ENCODE measurements at places on chromosomes 3 and 15. TPM values are rescaled to one million over a fixed set of nuclear protein-coding genes. Genes with fewer than 3 reads are reported as not detected.

- DNase-seq: no peak
Measured at GRCh38 chr3:46012246-46012645, 15.0 kb downstream of the XCR1 start.

- no peak for DNase-seq
Measured at GRCh38 chr15:77018796-77019505, 24.0 kb downstream of the PSTPIP1 start.

DNA sequence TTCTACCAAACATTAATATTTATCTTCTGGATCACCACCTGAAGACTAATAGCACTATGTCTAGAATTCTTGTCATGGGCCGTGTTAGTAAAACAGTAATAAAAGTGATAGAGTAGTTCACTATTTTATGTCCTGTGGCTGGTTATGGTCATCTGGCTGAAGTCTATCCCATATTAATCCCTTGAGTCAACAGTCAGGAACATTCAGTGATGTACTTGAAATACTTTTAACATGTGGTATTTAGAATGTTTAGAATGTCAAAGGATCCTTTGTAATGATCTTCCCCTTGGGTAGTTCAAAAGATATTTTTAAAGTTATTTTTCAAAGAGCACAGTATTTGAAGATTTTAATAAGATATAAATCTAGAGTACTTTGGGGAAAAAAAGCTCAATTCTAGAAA, 117.0 kb downstream of the MBNL1 start:
- no peak for DNase-seq

GRCh38 chr15:42267286-42267685, 5.7 kb upstream of the GANC start:
- DNase-seq: no peak

ASB14 gene
- polyA plus RNA-seq: 0.56 TPM

GHSR gene
- not detected for polyA plus RNA-seq

All from renal pelvis (tissue), 12 donors.